H54 (cell line): ENCODE measurements at places on chromosomes 1 and 21.

DNA sequence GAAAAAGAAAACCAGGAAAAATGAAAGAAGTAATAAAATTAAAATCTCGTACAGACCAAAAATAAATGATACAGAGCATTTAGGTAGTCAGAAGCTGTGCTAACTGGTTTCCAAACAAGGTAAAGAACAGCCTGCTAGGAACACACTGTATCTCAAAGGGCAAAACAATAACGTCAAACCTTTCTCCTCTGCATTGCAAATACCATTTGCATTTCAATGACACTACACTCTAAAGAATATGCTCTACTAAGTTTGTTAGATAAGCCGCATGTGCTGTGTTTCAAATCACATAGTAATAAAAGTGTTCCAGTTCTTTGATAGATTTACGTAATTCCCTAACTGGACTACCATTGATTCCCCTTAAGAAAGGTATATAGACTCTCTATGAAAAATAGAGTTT lies 648.8 kb downstream of the PLA2G4A start:
- DNase-seq, result no peak

DNA sequence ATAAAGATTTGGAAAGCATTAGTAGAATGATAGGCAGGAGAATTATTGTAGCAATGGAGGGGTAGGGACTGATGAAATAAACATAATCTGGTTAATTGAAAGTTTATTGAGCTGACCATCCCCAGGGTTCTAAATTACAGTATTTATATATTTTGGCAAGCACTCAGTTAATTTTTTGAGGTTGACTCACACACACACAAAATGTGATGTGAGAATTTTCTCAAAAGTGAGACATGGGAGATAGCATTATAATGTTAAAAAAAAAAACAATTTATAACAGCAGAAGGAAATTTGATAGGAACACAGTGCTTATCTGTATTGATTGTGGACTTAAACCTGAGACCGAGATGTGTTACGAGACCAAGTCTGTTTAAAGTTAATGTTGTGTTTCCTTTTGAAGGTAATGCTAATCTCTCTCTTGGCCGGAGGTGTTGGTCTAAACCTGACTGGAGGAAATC lies 24.6 kb downstream of the TRIM45 start:
- DNase-seq, result no peak

- no peak for DNase-seq
These were observed 3.7 kb downstream of the SMYD3 start for GRCh38 chr1:246503341-246503740.

DNA sequence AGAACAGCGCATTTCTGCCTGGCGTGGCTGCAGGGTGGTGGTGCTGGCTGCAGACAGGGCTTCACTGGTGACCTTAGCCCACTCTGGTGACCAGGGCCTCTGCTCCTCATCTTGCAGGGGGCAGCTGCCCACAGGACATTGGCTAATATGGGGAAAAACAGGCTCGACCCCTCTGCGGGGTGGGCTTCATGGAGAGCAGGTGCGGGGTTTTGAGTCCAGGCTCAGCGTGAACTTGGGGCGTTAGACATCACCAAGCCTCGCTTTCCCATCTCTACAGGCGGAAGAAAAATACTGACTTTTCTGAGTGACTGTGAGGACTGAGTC lies 24.4 kb downstream of the LHX4 start:
- no peak for DNase-seq

GRCh38 chr1:53651356-53651755 lies 87.6 kb downstream of the GLIS1 start:
- DNase-seq, result no peak

DNA sequence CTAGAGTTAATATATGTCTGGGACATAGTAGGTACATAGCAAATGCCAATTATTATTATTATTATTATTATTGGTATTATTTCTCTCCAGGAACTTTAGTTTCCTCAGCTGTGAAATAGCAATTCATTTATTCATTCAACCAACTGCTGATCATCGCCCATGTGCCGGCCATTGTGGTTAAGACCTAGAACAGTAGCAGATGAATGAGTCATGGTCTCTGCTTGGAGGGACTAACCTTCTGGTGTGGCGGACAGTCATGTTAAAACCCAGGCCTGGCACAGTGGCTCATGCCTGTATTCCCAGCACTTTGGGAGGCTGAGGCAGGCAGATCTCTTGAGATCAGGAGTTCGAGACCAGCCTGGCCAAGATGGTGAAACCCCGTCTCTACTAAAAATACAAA lies 23.8 kb upstream of the LDLRAP1 start:
- DNase-seq, result peak; percentile 63
